Suppressor macrophage (primary cell): ENCODE measurements at places on chromosomes 7 and 10.

DNA sequence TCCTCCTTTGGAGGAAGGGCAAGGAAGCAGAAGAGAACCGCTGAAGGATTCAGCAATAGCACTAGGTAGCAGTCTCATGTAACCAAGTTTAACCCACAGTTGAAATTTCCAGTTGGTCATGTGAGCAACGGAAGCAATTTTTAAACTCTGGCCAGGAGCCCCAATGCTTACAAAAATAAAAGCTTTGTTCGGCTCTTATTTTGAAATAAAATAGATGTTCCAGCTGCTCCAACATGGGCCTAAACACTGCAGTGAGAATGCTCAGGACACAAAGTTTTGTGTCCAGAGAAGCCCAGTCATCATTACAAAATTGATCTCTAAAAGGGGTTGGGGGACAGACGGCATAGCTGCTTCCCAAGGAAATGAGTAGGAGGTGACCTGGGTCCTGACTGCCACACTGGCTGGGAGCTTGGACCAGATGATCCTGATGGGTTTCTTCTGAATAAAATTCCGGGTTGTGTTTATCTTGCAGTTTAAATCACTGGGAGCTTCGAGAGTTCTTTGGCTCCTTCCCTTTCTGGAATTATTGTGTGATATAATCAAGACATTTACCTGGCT, 452 bp upstream of the TMEM140 start:
- peak; percentile 53 for DNase-seq

GRCh38 chr10:114957673-114958072, 19.7 kb downstream of the TRUB1 start:
- DNase-seq: no peak

- peak; percentile 14 for DNase-seq
These were observed 78.2 kb downstream of the MGMT start for GRCh38 chr10:129545261-129545660.

DNA sequence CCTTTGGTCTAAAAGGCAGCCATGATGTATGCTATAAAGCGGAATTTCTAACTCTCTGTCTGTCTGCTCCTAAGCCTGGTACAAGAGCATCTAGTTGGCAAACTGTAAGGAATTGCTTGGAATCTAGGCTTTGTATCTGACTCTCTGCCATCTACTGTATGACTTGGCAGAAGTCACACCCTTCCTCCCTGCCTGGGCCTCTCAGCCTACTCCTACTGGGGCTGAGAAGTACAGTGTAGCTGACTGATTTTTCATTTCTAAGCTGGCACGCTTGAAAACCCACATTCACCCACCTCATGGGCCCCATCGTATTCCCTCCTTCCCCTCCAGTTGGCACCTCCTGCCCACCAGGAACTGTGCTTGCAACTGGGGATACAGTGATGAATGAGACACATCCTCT, 435.2 kb downstream of the PLXNA4 start:
- DNase-seq: no peak

DNA sequence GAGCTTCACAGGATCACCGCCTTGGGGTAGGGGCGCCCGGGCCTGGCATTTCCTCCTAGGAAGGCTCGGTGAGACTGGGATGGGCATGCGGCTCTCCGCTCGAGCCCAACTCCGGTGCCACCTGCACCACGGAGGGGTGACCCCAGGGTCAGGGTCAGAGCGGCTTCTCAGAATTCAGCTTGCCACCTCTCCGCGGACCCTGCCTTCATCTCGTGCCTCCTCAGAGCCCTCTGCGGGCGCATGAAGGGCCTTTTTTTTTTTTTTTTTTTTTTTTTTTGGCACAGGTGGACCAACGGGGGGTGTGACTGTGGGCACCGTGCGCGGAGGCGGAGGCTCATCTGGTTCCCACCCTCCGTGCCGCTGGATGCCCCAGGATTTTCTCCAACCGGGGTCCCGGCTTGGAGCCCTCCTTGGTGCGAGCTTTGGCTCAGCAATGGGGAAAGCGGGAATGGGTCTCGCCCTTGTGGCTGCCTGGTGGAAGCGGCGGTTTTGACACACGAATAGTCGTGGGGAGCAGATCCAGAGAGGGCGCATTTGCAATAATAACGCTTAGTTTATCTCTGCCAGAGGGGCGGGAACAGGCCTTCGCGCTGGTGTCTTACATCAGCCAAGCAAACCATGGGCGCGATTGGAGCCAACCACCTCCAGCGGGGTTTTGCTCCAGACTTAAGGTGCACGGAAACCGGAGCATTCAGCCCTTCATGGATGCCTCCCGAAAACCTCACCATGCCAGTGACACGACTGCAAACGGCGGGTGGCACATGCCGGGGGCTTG, 5.0 kb upstream of the TNRC18 start:
- DNase-seq: peak; percentile 83

GRCh38 chr10:51066231-51066630, 8.1 kb upstream of the PRKG1 start:
- no peak for DNase-seq
